ENCODE measurements at places on chromosomes 11 and 22.

DNA sequence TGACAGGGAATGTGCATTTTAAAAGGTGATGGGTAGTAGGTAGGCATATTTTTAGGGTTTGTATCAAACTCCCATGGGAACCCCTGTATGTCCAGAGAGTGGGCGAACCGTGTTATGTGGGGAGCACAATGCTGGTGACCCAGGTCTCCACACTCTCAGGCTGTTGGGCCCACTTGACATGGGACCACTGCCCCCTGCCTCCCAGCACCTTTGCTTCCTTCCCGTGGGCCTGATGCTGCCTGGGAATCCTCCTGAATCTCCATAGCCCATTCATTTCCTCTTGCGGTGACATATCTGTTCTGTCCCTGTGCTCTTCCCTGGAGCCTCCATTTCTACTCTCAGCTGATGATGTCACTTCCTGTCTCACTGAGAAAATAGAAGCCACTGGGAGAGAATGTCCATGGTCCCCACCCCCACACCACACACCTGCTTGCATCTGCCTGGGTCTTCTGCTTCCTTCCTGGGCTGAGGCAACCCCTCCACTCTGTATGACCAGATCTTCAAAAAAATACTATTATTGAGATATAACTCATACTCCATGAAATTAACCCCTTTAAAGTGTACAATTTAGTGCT lies 55.8 kb upstream of the THY1 start:
- no peak for DNase-seq

DNA sequence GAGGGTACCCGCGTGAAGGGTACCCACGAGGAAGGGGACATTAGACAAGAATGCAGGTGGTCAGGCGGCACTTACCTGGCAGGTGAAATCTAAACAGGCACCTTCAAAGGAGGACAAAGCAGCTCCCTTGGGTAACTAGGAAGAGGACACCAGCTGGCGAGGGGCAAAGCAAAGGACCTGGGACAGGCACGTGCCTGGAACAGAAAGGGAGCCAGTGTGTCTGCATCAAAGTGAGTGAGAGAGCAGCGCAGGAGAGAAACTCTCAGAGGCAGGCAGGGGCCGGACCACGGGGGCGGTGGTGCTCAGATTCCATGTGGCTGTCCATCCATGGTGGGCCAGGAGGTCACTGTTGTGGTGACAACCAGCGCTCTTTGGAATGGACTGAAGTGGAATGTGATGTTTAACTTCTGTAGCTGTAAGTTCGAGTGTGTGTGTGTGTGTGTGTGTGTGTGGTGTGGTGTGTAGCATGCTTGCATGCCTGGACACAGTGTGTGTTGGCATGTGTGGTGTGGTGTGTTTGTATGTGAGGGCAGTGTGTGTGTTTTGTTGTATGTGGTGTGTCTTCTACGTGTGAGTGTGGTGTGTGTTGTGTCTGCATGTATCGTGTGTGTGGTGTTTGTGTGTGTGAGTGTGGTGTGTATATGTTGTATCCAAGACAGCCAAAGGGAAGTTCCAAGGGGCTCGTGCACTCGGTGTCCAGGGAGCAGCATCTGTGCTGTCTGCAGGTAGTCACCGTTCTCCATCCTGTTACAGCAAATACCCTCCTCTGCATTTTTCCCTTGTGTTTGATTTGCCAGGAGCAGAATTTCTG lies 86.4 kb downstream of the CDKN1C start:
- no peak for DNase-seq

DNA sequence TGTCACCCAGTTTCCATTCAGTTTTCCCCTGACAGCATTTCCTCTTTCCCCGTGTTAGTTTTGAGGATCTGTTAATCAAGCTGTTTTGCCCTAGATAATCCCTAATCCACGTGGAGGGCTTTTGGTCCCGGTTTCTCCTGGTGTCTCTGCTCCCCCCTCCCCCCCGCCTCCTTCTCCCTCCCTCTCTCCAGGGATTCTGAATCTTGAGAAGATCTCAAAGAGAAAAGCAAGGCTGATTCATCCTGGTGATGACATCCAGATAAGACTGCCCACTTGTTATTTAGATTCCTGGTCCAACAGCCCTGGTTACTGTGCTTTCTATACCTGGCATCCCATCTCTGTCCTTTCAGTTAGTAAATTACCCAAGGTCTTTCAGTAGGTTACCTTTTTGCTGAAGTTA lies 59.4 kb downstream of the KCNA4 start:
- no peak for DNase-seq

GRCh38 chr11:11237070-11237832 lies 115.8 kb downstream of the CSNK2A3 start:
- DNase-seq, result no peak

GRCh38 chr11:45665206-45665932 lies at the start of gene CHST1:
Gene CHST1, minus strand, starts transcription at chr11:45665622. Its CDS starts 14,699 bp downstream, at chr11:45650923.
- no peak for DNase-seq

DNA sequence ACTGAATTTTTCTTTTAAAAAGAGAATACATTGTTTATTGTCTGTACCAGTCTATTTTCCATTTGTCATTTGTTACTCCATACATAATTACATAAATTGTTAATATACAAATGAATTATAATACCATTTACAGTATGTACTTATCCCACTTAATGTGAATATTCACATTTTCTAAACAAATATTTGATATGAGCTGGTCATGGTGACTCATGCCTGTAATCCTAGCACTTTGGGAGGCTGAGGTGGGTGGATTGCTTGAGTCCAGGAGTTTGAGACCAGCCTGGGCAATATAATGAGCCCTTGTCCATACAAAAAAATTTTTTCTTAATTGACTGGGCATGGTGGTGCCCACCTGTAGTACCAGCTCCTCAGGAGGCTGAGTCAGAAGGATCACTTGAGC lies 6.8 kb downstream of the SC5D start:
- no peak for DNase-seq

- peak; percentile 32 for DNase-seq
Measured at GRCh38 chr11:692824-693414, 2.1 kb downstream of the DEAF1 start.

DNA sequence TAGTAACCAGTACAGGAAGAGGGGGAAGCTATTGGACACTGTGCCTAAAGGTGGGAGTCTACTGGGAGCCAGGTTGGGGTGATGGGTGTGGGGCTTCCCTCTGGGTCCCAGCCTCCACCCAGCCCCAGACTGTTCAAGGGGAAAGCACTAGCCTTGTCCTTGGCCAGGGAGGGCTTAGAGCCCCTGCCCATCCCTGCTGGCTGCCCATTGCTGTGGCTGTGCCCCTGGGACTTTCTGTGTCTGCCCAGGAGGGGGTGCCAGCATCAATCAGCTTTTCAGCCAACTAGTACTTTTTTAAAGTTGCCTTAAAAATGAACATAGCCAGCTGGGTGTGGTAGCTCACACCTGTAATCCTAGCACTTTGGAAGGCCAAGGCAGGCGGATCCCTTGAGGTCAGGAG lies 19.9 kb downstream of the INCENP start:
- no peak for DNase-seq

DNA sequence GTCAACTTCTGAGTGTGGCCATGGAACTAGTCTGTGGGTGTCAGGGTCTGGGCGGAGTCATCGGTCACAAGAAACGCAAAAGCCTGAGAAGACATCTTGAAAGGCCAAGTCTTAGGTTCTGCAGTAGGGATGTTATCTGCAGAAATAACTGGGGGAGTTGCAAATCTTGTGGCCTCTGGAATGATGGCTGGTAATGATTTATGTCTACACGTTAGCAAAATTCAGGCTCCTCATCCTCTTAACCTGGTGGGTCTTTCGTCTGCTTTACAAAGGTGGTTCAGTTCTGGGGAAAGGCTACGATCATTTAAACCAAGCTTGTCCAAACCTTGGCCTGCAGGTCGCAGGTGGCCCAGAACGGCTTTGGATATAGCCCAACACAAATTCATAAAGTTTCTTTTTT lies 7.4 kb upstream of the CYB5R3 start:
- no peak for DNase-seq

DNA sequence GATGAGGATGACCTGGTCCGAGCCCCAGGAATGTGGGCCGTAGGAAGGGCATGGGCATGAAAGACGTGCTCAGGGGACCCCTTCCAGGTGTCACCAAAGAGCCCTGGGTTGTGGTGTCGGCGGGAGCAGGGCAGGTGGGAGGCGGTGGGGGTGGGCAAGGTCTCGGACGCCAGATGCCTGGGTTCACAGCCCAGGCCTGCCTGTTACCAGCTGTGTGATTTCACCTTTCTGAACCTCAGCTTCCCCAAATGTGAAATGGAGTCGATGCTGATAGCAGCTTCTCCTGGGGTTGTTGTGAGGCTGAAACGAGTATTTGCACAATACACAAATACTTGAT lies 42.9 kb upstream of the MYEOV start:
- no peak for DNase-seq

DNA sequence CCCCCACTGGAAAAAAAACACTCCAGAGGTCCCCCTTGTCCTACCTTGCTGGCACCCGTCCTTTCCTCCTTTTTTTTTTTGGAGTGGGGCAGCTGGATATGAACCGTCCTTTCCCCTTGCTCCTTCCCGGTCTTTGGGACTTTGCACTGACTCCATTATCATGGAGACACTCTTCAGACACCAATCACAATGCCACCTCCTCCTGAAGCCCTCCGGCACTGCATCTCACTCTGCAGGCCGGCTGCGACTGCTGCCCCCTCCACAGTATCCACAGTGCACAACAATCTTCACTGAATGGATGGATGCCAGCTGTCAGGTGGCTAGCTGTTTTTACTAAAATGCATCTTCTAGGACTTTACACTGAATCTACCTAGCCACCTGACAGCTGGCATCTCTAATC lies 12.7 kb upstream of the RGL4 start:
- DNase-seq, result no peak

Measured in NCI-H187 treated with DMSO at 0.1 percent for 48 hours (cell line).